CD4-positive, alpha-beta memory T cell (primary cell): ENCODE measurements at places on chromosomes 12 and 14. TPM values are rescaled to one million over a fixed set of nuclear protein-coding genes. Genes with fewer than 3 reads are reported as not detected.

DNA sequence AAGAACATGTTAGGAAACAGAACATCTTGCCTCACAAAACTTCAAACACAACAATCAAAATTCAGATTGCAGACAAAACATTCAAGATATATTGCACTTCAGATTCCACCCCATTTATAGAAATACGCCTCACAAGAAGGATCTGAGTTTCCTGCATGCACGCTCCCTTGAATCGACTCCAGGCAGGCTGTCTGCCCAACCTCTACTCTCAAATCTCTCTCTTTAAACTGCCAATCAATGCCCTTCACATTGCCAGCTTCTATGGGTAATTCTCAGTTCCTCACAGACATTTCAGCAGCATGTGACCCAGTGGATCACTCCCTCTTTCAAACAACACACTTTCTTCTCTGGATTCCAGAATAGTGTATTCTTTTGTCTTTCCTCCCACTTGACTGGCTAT, 184.1 kb downstream of the PRKD1 start:
- no peak for DNase-seq

GRCh38 chr12:124679533-124680371, 112.3 kb upstream of the NCOR2 start:
- no peak for DNase-seq

DNA sequence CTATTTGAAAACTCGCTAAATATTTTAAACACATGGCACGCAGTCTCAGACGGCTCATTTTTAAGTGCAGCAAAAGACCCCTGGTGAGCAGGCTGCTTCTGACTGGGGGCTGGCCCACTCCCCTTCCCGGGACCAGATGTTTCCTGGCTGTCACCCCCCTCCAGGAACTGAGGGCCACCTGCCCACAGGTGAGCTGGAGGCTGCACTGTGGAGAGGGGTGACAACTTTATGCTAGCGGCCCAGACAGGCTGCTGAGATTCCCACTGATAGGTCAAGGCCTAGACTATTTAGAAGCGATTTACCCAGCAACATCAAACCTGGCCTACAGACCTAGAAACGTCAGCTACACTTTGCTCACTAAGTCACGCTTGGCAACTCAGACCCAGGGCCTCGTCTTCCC, 92.1 kb downstream of the BCL11B start:
- DNase-seq: no peak

GRCh38 chr12:57452181-57452936, 2.7 kb upstream of the INHBE start:
- no peak for DNase-seq

DNA sequence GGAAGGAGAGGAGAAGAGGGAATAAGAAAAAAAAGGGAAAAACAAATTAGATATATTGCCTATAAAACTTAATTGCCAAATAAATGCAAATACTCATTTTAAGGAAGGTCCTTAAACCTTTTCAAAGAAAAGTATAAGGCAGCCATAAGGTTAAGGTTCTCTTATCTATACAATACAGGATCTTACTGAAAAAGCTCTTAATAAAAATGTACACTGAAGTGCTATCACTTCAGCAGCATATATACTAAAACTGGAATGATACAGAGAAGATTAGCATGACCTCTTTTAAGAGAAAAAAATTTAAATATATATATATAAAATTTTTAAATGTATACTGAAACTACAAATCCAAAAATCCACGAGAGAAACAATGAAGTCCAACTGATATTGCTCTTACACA, 65.6 kb downstream of the PPP2R5E start:
- DNase-seq: no peak

DNA sequence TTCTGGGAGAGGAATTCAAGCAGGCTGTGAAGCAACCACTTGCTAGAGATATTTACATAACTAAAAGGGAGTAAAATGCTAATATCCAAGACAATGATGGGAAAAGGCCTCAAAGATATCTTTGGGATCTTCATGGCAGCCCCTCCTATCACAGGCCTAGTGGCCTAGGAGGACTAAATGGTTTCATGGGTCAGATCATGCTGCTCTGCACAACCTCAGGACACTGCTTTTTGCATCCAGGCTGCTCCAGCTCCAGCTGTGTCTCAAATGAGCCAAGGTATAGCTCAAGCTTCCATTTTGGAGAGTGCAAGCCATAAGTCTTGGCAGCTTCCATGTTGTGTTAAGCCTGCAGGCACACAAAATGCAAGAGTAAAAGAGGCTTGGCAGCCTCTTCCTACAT, 195.6 kb upstream of the SSTR1 start:
- DNase-seq: no peak

DNA sequence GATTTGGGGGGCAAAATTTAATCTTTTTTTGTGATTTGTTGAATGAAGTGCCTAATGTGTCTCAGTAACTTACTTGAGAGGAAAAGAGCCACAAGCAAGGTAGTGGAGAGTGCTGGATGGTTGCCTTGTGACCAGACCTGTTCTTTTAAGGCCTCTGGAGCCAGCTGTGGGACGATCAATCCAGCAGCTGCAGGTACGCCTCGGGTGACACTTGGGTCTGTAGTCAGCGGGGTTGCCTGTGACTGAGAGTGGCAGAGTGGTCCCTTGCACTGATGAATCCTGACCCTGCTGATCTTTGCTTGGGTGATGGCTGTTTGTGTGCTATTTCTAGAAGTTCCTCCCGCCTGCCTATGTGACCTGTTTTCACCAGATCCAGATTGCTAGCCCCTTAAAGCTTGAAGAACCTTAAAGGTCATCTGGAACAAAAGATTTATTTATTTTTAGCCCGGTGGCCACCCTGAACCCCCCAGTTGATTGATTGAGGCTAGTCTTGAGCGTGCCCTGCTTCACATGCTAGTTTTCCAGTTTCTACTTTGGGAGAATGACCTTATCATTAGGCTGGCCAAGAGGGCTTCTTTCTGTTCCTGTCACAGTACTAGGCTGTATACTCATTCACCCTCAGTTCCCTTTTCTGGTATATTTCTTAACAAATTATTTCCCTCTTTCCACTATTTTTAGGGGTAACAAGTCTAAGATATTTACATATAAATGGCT, 23.2 kb downstream of the PRKCH start:
- no peak for DNase-seq

GLIPR1 gene
- 222 TPM for polyA plus RNA-seq

GRCh38 chr14:23577710-23578392, 739 bp downstream of the JPH4 start:
- DNase-seq: no peak
